DMS53 (cell line): ENCODE measurements at places on chromosomes 6 and 20.
A peak's percentile ranks its signal among the peaks of the same experiment; 100 is the strongest.

DNA sequence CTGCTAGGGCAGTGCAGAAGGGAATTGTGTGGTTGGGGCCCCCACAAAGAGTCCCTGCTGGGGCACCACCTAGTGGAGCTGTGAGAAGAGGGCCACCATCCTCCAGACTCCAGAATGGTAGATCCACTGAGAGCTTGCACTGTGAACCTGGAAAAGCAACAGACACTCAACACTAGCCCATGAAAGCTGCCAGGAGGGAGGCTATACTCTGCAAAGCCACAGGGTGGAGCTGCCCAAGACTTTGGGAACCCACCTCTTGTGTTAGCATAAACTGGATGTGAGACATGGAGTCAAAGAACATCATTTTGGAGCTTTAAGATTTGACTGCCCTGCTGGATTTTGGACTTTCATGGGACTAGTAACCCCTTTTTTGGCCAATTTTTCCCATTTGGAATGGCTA lies 328.4 kb upstream of the KHDRBS2 start:
- DNase-seq = peak; percentile 58

GRCh38 chr6:42696526-42697267 lies 25.7 kb downstream of the PRPH2 start:
- no peak for DNase-seq

GRCh38 chr6:162621246-162621645 lies 106.3 kb downstream of the PRKN start:
- DNase-seq = no peak

- DNase-seq = no peak
Measured at GRCh38 chr6:113649276-113649675, 207.9 kb upstream of the MARCKS start.

DNA sequence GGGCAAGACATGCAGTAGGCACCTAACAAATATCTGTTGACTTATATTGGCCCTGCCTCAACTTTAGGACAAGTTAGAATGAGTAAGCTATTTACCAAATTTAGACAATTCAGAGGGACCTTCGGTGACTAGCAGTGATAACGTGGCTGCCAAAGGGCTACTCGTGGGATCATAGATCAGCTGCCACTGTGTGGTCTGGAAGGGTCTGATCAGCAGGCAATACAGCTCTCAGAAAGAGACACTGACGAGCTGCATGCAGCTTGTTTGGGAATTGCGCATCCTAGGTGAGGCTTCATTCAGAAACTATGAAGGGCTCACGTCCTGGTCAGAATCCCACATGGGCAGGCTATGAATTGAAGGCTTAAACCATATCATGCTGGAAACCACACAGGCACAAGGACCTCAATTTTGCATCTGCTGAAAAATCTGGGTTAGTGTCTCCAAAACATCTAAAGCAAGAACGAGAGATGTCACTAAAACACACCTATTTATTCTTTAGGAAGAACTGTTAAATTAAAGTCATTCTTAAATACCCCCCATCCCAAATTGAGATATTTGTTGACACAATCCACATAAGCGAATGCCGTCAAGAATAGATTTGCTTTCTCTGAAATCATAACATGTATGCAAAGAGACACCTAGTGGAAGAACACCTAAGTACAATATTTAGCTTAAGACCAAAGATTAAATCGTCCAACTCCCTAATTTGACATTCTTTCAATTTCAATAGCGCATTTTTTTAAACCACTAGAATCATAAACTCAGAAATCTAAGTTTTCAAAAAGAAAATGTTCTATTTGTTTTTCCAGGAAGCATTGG lies 79.6 kb downstream of the IPCEF1 start:
- DNase-seq = peak; percentile 69

- no peak for DNase-seq
Measured at GRCh38 chr6:41894366-41895299, 542 bp downstream of the USP49 start.

GRCh38 chr6:6734479-6735465 lies 146.3 kb downstream of the LY86 start:
- no peak for DNase-seq

DNA sequence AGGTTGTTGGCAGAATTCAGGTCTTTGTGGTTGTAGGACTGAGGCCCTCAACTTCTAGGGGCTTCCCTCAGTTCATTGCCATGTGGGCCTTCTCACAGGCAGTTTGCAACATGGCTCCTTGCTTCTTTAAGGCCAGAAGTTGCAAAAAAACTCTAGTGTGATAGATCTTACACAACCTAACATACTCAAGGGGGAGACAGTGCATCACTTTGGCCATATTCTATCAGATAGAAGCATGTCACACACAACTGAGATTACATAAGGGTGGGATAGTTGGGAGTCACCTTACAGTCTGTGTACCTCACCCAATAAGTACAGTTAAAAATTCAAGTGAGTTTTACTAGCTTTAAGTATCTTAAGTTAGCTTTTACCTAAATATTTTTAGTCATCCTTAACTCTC lies 1.6 kb downstream of the SIRPD start:
- DNase-seq = no peak
